Left cardiac atrium (tissue), 4 donors: ENCODE measurements at places on chromosomes 6 and 20. TPM values are rescaled to one million over a fixed set of nuclear protein-coding genes. Genes with fewer than 3 reads are reported as not detected.

GRCh38 chr20:48523191-48523995 is 304.4 kb downstream of the PREX1 start:
- no peak for DNase-seq

- DNase-seq: no peak
These were observed 26.3 kb upstream of the TRAM2 start for GRCh38 chr6:52603000-52603795.

DNA sequence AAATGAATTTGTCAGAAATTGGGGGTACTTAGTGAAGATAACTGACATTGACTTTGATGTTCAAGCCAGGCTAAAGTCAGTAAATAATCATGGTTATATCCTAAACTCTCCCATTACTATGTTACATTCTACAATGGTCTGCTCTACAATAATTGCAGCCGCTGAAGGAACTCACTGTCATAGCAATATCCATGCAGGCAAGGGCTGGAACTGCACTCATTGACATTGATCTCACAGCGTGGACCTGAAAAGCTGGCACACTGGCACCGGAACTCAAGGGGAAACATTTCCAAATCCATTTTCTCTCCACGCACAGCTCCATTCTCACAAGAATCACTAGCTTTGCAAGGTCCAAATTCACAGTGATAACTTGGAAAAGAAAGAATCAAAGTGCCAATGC is 702.7 kb downstream of the EYS start:
- DNase-seq: no peak

- no peak for DNase-seq
These were observed 17.4 kb downstream of the POPDC3 start for GRCh38 chr6:105162377-105162776.

DNA sequence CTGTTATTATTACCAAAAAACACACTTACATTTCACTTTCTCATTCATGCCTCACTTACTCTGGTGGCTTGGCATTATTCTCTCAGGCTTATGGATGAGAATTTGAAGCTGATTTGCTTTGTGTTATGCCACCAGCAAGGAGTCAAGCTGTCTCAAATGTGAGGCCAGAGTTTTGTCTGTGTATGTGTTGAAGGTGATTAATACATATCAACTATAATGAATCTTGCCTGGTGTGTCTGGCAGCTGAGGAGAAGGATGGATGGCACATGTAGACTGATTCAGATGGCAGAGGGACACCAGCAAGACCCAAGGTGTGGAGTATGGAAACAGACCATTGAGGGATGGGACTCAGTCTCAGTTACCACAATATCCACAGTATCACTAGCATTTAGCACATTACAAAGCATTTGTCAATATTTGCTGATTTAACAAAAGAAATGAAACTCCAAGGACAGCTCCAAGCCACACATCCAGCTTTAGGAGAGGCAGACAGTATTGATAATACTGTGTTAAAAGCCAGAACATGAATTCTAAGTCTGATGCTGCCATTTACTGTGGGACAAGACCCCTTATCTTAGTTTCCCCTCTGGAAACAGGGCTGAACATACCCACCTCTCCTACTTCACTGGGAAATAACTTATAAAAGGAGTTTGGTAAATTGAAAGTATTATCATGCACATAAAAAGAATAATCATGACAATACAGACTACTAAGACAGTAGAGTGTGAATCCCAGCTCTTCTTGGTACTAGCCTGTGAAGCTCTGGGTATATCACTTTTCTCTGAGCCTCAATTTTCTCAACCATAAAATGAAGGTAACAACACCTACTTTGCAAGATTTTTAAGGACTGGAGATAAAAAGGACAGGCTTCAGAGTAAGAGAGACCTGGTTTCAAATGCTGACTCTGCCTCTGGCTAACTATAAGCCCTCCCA is 11.2 kb downstream of the BCL2L1 start:
- no peak for DNase-seq

- no peak for DNase-seq
These were observed 471.8 kb upstream of the AGPAT4 start for GRCh38 chr6:161745594-161746141.

- no peak for DNase-seq
These were observed 248.4 kb upstream of the AGPAT4 start for GRCh38 chr6:161522276-161522675.

- no peak for DNase-seq
These were observed 78.5 kb downstream of the CD164 start for GRCh38 chr6:109303640-109304283.

DNA sequence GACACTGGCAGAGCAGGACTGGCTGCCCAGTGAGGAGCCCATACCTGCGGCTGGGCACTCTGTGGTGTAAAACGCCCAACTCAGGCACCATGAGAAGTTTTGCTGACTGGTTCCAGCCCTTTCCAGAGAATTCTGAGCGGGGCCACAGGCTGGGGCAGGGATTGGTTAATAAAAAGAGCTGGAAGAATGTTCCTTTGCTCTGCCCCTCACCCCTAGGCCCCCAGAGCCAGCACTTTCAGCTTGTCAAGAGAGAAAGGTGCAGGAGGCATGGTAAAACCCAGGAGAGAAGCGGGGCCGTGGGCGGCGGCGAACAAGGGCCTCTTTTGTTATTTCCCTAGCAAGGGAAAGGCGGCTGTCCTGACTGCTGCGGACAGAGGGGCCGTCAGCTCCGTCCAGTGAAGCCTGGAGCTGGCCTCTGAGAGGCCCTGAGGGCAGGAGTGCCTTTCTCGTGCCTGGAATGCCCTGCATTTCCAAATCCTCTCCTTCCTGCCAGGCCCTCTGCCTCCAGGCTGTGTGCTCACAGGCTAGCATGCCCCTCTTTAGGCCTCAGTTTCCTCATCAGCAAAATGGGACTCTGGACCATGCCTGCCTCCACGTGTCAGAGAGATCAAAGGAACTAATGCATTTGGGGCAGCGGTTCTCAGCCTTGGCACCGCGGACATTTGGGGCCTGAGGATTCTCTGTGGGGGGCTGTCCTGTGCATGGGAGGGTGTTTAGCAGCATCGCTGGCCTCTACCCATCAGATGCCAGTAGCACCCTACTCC is 12.9 kb downstream of the SLC13A3 start:
- no peak for DNase-seq

DNA sequence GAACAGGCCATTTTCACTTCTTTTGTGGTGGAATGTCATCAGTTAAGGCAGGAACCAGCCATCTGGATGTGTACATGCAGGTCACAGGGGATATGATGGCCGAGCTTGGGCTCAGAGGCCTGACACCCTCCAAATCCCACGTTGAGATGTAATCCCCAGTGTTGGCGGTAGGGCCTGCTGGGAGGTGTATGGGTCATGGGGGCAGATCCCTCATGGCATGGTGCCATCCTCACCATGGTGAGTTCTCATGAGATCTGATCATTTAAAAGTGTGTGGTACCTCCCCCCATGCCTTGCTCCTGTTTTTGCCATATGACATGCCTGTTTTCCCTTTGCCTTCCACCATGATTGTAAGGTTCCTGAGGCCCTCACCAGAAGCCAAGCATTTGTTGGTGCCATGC is 26.8 kb downstream of the WDR27 start:
- no peak for DNase-seq

DNA sequence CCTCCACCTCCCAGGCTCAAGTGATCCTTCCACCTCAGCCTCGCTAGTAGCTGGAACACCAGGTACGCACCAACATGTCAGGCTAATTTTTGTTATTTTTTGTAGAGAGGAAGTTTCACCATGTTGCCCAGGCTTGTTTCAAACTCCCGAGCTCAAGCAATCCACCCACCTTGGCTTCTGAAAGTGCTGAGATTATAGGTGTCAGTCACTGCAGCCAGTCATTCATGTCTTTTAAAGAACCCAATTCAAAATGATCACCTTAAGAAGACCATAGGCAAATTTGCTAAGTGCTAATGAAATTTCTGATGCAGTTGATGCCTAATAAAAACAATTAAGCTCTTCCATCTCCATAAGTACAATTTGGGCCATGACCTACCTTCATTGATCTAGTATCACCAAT is 2.6 kb upstream of the VNN2 start:
- no peak for DNase-seq

DNA sequence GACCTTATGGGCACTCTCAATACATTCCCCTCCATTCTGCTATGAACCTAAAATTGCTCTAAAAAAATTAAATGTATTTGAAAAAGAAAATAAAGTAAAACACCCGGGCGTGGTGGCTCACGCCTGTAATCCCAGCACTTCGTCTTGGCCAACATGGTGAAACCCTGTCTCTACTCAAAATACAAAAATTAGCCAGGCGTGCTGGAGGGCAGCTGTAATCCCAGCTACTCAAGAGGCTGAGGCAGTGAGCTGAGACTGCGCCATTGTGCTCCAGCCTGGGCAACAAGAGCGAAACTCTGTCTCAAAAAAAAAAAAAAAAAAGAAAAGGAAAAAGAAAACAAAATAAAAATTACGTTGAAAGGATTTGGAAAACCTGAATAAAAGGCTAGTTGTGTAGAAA is 60.5 kb downstream of the CD164 start:
- no peak for DNase-seq

DNA sequence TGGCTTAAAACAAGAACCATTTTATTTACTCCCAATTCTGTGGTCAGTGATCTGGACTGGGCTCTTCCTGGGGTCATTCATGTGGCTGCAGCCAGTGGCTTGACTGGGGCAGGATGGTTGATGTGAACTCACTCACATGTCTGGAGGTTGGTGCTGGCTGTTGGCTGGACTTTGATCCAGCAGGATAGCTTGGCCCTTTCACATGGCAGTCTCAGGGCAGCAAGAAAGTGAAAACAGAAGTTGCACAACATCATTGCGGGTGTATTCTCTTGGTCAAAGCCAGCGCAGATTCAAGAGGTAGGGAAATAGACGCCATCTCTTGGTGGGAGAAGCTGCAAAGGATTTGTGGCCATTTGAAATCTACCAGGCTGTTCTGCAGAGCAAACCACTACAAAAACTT is 77.2 kb downstream of the MDGA1 start:
- DNase-seq: no peak

DNA sequence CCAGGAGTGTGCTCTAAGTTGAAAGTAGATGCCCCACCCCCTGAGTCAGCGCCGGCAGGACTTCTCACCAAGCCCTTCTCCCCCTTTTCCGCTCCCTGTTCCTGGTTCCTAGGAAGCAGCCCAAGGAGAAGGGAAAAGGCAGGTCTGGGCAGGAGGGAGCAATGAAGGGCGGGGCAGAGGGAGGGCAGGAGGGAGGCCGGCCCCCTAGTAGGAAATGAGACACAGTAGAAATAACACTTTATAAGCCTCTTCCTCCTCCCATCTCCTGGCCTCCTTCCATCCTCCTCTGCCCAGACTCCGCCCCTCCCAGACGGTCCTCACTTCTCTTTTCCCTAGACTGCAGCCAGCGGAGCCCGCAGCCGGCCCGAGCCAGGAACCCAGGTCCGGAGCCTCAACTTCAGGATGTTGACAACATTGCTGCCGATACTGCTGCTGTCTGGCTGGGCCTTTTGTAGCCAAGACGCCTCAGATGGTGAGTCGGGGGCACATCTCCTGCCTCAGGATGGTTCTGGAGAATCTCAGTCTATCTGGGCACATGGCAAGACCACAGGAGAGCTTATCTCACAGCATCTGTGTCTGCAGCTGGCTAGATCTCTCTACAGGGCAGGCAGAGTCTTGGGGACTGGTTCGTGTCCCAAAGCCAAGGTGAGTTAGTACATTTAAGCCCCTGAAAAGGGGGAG is at the start of gene PROCR:
TSS of gene PROCR (plus strand) at position 320 of the 681 bp plus-strand sequence. CDS start at position 403, 83 bp downstream.
- DNase-seq: peak; percentile 90

- no peak for DNase-seq
These were observed 2.2 kb downstream of the SRC start for GRCh38 chr20:37347891-37348791.

DNA sequence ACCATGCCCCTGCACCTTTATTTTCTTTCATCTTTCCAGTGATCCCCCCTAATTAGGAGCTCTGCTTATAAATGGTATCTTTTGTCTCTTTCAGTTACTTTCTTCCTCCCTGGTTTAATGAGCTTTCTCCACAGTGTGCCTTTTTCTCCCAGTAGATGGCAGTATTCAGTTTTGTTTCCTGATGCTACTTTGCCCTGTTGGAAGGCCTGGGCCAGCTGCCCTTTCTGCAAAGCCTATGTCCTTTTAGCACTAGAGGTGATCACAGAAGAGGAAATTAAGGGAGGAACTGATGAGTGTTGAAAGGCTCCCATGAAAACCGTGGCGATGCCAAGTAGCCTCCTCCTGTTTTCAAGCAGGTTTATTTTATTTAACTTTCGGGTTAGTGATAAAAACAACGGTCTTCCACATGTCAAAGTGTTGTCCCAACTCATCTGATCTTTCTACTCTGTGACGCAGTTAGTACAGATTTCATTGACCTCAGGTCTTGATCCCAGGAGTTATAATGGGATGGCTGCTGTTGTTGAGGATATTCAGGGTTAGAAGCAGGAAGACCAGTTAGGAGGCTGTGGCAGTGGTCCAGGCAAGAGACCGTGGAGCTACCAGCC is 184.2 kb upstream of the BMP2 start:
- peak; percentile 53 for DNase-seq

- DNase-seq: no peak
These were observed 94.5 kb downstream of the PREX1 start for GRCh38 chr20:48733296-48733790.

- DNase-seq: peak; percentile 69
These were observed 68.7 kb upstream of the MYL9 start for GRCh38 chr20:36472637-36473090.

GRCh38 chr6:110629153-110629552 is 152.7 kb upstream of the SLC22A16 start:
- no peak for DNase-seq

DNA sequence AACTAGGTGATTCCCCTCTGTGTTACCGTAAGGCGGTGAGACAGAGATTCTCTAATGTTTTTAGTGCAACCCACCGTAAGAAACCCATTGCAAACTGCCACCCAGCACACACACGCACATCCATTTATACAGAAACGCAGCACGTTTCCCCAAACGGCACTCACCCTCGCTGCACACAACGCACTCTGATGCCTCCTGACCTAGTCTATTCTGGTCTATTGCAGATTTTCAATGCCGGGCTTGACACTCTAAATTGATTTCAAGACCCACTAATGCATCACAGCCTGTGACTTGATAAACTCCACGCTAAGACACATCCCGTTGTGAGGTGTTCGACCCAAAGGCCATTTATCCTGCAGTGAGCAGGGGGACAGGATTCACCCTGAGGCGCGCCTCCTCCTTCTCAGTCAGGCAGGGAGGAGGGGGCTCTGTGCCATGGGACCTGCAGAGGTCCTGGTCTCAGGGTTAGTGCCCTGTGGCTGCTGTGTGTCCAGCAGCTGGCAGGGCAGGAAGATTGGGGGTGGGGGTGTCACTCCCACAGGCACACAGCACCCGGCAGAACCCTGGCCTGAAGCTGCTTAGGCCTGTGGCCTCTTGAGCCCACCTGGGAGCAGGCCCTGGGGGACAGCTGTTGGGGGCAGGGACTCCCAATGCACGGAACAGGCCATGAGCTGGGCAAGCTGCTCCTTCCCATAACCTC is 335.6 kb downstream of the PREX1 start:
- no peak for DNase-seq

GRCh38 chr6:130923350-130923749 is 96.1 kb downstream of the SMLR1 start:
- DNase-seq: no peak

GRCh38 chr6:169859978-169860703 is 108.7 kb downstream of the ERMARD start:
- no peak for DNase-seq

- DNase-seq: no peak
These were observed 44.3 kb downstream of the TENT5A start for GRCh38 chr6:81708113-81708699.

The CST9L gene
- not detected for total RNA-seq

The EPPIN gene
- not detected for total RNA-seq

The CDH26 gene
- total RNA-seq: 0.84 TPM

The HLA-DOB gene
- 0.27 TPM for total RNA-seq

The VARS1 gene
- total RNA-seq: 39.3 TPM

The PSMB1 gene
- total RNA-seq: 140 TPM

The GSTA3 gene
- not detected for total RNA-seq

The HRH3 gene
- total RNA-seq: not detected

The RAB32 gene
- 16.0 TPM for total RNA-seq

The OXT gene
- total RNA-seq: 0.92 TPM

The CRISP3 gene
- not detected for total RNA-seq

The SLC39A7 gene
- total RNA-seq: 80.1 TPM
